ENCODE measurements at places on chromosomes 7 and 10.

GRCh38 chr10:70659306-70659705 lies 13.0 kb upstream of the ADAMTS14 start:
- DNase-seq: no peak

DNA sequence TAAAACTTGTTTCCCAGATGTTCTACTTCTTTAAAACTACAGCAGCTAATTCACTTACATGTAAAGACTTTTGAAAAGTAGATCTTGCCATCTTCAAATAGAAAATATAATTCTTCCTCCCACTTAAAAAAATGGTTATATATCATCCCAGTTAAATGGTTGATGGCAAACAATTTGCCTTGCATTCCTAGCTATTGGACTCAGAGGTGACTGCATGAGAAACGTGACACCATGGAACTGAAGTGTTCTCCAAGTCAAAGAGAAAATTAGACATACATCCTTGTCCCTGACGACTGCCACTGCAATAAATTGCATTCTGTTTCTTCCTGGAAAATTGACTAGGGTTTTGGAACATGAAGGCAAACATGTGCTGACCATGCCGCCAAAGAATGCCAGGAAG lies 95.0 kb upstream of the POM121L12 start:
- no peak for DNase-seq

DNA sequence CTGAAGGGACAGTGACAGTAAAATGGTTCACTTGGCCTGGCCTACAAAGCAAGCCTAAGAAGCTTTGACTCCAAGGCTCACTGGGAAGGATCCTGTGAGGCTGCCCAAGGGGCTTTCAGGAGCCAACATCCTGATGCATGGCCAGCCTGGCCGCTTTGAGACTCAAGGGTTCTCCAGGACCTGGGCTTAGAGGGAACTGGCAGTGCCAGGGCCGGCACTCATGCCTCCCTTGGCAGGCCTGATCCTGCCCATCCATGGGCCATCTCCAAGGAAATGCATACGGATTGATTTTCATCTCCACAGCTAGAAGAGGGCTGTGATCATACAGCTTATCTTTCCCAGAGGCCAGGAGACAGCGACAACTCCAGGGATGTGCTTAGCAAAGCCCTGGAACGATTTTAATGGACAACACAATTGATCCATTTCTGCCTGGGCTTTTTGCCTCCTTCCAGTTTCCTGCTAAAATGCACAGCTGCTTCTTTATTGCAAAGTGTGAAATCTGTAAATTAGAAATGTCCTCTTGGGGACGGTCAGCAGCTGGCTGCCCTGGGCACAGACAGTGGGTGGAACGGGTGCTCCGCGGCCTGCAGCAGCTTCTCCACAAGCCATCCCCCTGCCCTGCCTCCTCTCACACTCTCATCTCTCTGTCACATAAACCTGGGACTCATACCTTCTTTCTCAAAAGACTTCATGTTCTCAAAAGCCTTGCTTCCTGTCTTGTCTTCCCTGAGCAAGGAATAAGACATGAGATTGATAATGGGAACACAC lies 288.5 kb downstream of the GRID1 start:
- no peak for DNase-seq

GRCh38 chr7:48052748-48053147 lies 17.4 kb downstream of the C7orf57 start:
- DNase-seq: no peak

DNA sequence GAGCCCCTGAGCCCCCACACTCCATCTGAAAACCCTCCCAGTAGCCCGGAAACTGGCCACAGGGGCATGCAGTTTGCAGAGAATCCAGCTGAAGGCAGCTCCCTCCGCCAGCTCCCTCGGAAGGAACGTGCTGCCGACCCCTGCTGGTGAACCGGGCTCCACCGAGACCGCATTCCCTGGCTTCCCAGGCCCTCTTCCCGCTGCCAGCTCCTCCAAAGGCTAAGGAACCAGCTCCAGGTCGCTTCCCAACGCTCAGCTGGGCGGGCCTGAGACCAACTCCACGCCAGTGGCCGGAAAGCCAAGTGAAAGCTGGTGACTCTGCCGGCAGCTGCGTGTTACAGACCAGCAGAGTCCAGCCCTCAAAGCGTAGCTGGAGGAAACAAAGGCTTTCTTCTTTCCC lies 35.8 kb downstream of the GPER1 start:
- DNase-seq: no peak

DNA sequence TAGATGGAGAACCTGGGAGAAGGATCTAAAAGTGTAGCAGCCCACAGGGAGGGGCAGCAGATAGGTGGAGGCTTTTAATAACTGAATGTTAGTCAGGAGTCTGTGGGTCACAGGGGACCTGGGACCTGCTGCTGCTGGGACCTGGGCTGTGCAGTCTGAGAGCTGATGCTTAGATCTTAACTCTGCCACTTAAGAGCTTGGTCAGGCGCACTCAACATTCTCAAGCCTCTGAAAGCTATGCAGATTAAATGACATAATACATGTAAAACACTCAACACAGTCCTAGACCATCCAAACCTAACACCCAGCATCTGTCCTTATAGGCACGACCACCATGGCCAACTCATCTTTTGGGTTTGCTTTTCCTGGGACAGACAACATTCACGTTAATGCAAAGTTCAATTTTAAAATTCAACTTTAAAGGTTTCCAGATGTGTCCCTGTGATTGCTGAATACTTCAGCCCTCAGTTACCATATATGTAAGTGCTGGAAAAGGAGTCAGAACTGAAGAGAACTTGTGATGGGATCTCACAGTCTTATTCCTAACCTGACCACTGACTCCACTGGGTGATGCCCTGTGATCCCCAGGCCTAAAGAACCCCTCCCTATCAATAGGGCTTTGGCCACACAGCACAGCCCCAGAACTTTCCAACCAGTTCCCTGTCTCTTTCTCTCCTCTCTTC lies 321.0 kb downstream of the PLXNA4 start:
- DNase-seq: no peak

- no peak for DNase-seq
Measured at GRCh38 chr7:30312178-30312577, 27.8 kb downstream of the ZNRF2 start.

DNA sequence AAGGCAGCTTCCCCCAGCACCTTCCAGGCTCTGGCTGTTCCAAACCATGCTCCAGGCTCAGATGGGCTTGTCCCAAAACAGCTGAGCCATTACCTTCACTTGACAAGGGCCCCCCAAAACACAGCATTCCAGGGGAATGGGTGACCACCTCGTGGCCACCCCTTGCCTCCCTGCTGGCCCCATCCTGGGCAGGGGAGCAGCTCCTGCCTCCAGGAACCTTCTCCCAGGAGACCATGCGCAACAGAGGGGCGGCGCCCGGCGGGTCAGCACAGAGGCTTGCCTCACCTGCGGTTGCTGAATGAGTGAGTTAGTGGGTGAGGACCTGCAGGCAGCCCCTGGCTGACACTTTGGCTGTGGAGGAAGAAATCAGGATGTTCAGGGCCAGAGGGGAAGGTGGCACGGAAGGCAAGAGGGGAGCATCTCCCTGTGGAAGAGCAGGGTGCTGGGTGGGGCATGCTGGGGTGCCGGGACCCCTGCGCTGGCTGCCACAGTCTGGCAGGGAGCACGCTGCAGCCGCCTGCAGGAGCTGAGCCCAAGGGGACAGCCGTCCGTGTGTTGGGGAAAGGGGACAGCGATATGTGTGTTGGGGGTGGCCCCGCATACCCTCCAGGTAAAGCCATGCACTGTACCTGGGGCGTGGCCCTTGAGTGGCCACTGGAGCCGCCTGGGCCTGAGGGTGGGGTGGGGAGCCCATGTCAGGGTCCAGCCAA lies 54.7 kb downstream of the PWWP2B start:
- no peak for DNase-seq

DNA sequence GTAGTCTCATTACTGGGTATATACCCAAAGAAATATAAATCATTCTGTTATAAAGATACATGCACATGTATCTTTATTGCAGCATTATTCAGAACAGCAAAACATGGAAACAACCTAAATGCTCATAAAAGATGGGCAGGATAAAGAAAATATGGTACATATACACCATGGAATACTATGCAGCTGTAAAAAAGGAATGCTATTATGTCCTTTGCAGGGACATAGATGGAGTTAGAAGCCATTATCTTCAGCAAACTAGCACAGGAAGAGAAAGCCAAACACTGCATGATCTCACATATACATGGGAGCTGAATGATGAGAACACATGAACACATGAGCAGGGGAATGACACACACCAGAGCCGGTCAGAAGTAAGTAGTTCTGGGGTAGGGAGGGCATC lies 297.4 kb upstream of the GLI3 start:
- DNase-seq: no peak

- DNase-seq: no peak
Measured at GRCh38 chr10:65040796-65041195, 1519.6 kb downstream of the REEP3 start.

GRCh38 chr10:105291571-105291970 lies 650.5 kb downstream of the SORCS3 start:
- DNase-seq: no peak

DNA sequence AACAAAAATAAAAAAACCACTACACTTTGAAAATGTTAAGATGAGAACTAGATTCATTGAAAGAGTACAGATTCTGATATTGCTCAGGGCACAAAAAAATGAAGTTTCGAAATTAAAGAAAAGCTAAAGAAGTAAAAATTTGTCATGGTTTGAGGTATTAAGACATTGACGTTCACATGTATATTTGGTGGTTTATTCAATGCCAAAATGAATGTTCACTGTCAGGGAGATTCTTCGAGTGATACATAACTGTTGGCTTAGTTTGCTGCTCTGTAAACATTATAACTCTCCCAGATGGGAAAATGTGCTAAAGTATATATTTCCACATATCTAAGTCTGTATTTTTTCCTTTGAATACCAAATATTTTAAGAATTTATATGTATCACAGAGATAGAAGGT lies 345.0 kb downstream of the SEMA3D start:
- DNase-seq: no peak

DNA sequence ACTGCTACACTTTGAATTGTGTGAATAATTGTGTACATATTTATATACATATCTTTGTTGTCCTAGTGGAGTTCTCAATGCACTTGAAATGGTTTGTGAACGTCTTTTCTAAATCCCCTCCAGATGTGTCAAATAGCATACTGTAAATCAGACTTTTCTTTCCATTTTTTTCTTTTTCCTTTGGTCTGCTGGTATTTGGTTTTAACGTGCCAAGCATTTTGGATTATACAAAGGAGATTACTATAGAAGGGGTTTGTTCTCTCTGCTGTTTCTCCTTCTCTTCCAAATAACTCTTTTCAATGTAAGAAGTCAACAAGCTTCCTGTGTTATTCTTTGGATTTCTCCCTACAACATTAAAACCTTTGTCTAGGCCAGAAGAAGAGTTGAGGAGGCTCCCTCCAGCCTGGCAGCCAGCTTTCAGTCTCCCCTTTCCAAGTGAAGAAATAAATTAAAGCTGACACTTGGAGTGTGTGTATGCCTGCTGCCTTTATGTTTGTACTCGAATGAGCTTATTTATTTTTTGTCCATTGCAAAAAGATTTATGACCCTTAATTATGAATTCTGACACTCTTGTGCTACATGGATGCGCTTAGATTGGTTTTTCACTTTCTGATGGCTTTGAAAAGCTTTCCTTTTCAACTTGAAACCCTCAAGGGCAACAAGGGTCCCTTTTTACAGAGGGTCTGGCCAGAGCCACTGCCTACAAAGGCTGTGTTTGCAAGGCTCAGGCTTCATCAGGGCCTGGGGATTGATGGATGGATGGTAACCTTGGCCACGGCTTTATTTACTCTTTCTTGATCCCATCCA lies 107.8 kb downstream of the RAB18 start:
- DNase-seq: no peak

DNA sequence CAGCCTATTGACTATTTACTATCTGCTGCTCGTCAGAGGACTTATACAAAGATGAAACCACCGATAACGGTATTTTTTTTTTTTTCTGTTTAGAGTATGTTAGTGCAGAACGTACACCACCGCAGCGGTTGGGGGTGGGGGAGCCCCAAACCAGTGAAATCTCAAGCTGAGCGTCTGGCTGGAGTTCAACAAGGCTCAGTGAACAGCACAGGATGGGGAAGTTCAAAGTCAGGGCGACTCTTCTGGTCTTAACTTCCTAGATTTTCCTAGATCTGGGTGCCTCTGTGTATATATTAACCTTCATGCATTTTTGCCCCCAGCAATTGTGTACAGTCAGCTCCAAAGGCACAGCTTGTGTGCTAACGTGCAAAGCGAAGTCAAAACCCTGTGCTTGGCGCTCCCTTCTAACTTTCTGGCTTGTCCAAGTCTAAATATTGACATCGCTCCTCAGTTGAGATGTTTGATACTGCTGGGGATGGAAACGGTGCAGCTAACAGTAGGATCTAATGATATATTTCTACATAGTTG lies 1.1 kb downstream of the RHOBTB1 start:
- DNase-seq: no peak

DNA sequence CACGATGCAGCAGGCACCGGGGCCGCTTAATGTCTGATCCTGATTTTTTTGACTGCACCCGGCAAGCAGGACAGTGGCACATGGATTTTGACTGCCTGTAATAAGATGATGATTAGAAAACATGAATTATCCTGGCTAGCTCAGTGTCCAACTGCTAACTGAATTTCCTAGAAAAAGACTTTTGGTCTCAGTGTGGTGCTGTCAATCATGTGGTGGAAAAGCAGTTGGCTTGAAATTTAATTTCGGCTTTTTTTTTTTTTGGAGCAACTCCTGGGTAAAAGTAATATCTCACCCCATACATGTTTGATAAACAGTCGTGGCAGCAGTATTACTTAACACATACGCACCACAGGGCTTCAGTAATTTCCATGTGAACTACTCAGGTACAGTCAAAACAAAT lies 227.7 kb downstream of the FANK1 start:
- no peak for DNase-seq

DNA sequence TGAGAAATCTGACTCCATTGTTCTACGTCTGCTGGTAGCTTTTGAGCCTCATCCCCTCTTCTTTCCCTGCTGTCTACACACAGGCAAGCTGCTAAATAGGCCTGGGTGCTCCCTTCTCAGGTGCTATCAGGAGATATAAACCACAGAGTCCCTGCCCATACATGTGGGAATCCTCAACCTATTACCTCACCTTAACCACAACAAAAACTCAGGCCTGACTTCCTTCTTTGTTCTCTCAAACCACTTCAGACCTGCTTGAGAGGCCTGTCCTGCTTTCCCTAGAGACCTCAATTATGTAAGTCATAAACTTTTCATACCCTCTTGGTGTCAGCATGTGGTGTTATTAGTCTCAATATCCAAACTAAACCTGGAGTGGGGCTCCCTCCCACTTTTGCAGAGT lies 75.0 kb upstream of the MAGI2 start:
- no peak for DNase-seq

DNA sequence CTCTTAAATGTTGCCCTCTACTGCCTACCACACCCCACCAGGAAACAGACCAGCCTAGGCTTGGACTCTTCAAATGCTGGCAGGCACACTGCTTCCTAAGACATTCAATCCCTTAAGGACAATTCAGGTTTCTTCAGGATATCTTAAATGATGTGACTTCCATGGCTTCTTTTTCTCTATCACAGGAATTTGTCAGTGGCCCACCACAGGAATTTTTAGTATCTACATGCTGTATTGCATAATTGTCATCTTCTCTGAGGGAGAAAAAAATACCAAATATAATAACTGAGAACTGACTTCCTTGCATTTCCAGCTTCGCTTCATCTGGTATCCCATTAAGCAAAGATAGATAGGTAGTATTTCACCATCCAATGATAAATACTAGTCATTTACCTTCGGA lies 129.3 kb downstream of the WNT2 start:
- DNase-seq: no peak

All from NCI-H1048 (cell line).